ENCODE measurements at places on chromosomes 12 and 14.

DNA sequence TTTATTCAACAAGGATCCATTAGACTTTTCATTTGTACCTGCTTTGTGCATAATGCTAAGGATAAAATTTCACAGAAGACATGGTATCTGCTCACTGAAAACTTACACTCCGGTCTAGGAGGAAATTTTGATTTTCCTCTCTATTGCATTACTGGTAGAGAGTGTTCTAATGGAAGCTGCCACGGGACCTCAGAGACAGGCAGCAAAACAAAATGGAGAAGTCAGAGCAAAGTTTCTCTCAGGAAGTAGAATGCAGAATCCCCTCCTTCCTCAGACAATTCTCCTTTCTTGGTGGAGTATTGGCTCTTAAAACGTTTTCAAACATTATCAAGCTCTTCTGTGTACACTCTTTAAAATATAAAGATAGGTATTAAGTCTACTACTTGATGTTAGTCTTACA lies 12.3 kb downstream of the CLEC2B start:
- DNase-seq = no peak

GRCh38 chr14:102049258-102050025 lies 37.4 kb downstream of the HSP90AA1 start:
- DNase-seq = no peak

DNA sequence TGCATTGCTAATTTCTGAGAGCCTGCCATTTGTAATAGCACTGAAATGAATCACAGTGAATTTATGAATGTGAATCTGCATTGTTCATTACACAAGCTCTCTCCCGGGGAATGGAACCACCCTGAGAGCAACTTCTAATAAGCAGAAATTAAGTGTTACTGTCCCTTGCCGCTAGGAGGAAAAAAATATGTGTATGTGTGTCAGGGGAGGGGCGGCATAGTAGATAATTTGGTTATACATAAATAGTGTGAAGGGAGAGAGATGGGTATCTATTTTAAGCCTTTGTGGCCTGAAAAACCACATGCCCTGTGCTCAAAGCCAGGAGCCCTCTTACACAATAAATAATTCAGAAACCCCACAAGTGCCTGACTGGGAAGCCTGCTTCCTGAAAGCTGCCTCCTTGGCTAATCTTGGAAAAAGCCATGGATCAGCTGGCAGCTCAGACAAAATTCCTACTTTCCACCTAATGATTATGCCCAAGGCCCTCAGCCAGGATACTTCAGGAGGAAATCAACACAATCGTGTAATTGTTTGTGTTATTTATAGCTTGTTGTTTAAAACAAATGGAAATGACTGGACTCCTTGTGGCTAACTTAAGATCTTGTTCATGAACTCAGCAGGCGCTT lies 366.2 kb upstream of the KITLG start:
- no peak for DNase-seq

GRCh38 chr12:123743002-123743401 lies 19.1 kb upstream of the DNAH10 start:
- no peak for DNase-seq

DNA sequence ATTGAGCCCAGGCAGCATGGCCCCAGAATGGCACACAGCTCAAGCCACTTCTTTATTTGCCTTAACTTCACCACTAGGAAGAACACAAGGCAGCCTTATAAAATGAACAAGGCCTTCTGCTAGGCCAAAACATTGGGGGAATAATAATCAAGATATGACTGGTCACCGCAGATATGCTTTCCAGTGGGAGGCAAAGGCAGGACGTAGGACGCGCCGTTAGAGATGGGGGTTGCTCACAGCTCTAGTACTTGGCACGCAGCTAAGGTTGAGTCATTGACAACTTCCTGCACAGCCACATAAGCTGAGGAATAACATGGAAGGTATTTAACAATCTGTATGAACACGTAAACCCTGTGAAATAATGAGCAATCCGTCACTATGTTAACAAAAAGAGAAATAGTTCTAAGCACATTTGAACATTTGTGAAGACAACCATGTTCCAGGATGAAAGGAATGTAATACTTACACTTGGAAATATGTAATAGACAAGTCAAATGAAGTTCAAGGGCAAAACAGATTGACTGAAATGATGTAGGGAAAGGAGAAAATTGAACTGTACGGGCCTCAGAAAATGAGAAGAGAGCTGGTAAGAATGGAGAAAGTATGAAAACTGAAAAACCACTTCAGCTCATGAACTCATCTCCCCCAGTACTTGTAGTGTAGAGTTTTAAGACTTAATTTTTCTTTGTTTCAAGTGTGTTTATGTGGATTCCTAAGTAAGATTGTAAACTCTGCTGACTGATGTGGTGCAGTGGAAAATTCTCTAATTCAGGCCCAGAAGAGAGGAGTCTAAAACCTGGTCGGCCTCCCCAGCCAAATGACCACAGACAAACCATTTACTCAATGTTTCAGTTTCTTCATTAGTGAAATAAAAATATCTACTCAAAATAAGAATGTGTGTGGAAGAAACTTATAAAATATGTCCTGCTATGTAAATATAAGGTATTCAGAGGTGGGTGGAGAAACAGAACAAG lies 59.3 kb upstream of the CCDC91 start:
- no peak for DNase-seq

- no peak for DNase-seq
Observed at GRCh38 chr12:29710104-29710503, 73.6 kb downstream of the TMTC1 start.

GRCh38 chr12:75481013-75481705 lies 604 bp downstream of the GLIPR1 start:
- no peak for DNase-seq

- DNase-seq = no peak
Observed at GRCh38 chr14:56703947-56704346, 106.3 kb downstream of the OTX2 start.

Data from WERI-Rb-1 (cell line).